ENCODE measurements at places on chromosomes 11 and 22. TPM values are rescaled to one million over a fixed set of nuclear protein-coding genes. Genes with fewer than 3 reads are reported as not detected.

DNA sequence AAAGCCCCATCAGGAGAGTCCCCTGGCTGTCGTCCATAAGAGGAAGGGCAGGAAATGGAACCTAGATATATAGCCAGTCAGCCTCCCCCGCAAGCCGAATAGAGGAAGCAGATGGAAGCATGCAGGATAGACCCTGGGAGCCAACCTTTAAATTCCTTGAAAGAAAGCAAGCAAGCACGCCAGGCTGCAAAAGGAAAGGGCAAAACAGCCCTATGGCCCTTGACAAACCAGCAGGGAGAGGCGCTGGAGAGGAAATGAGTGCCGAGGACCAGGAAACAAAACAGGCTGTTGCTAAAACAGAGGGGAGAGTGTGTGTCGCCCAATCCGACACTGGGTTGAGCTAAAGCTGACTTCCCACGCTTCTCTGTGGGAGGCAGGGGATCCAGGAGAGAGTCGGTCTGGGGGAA, 203.5 kb upstream of the MTNR1B start:
- DNase-seq = peak; percentile 8

GRCh38 chr11:31655483-31655882, 145.9 kb downstream of the ELP4 start:
- DNase-seq = peak; percentile 79

- no peak for DNase-seq
Observed at GRCh38 chr11:81700076-81700475, 1033.6 kb downstream of the FAM181B start.

GRCh38 chr22:50445071-50445879, 29.6 kb downstream of the SBF1 start:
- DNase-seq = no peak

DEPDC7 gene
- total RNA-seq = 6.9 TPM

POU2AF3 gene
- total RNA-seq = 2.3 TPM

DBX1 gene
- total RNA-seq = not detected

HBG2 gene
- 2.6 TPM for total RNA-seq

DNA sequence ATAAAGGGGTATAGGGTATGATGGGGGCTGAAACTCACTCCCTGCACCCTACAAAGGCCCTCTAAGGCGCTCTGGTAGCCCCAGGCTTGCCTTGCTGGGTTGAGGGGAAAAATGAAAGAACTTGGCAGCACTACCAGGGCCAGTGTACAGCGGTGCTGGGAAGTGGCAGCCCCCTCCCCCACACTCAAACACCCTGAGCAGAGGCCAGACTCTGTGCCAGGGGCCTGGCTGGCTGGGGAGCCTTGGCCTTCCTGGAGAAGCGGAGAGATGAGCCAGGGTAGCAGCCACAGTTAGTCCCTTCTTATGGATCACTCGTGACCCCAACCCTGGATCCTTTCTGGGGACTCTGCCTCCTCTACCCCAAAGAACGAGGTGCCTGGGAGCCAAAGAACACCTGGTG, 2.7 kb downstream of the TMEM134 start:
- no peak for DNase-seq

- DNase-seq = no peak
Observed at GRCh38 chr11:12276356-12276755, 101.0 kb upstream of the PARVA start.

DNA sequence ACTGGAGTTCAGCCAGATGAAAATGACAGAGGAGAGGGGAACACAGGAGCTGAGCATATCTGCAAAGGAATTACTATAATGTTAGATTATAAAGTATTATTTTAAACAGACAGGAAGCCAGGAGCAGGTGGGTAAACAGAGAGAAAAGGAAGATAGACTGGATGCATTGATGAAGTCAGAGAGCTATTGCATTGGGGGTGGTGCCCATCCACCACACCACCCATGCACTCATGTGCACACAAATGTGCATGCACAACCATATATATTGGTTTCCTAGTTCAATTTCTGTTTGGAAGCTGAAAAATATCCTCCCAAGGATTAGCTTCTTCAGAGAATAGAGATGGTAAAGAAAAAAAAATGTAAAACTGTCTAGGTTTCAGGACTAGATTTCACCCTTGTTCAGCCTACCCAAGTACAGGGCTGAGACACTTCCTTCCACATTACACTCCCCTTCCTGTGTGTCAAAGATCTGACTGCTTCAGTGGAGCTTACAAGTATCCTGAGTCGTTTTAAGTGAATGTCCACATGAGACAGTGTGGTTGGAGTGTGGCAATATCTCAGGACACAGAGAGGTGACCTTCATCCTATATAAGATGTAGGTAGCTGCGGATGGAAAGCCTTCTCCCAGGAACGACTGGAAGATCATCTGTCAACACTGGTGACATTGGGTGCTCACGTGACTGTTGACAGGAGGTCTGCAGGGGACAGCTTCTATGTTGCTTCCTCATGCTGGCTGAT, 12.2 kb upstream of the SMPD1 start:
- no peak for DNase-seq

Data from H4 (cell line).